ENCODE measurements at places on chromosomes 5 and 9. TPM values are rescaled to one million over a fixed set of nuclear protein-coding genes. Genes with fewer than 3 reads are reported as not detected.

The TMEFF1 gene
- total RNA-seq: 46.6 TPM

The PDE6A gene
- total RNA-seq: not detected

The HSD17B3 gene
- total RNA-seq: not detected

The RUSC2 gene
- 56.3 TPM for total RNA-seq

The ALDH1A1 gene
- 20.8 TPM for total RNA-seq

The PSMD5 gene
- total RNA-seq: 37.8 TPM

The PCDHGA10 gene
- 15.2 TPM for total RNA-seq

The TMC1 gene
- 0.46 TPM for total RNA-seq

The PAIP2 gene
- total RNA-seq: 135 TPM

The OTP gene
- total RNA-seq: 3.2 TPM

The IFNA21 gene
- not detected for total RNA-seq

The S1PR3 gene
- total RNA-seq: 8.3 TPM

The NFIB gene
- total RNA-seq: 67.6 TPM

The SYNPO gene
- 6.0 TPM for total RNA-seq

The SLC24A2 gene
- total RNA-seq: 11.5 TPM

The NIM1K gene
- 12.7 TPM for total RNA-seq

The MYOT gene
- 1.8 TPM for total RNA-seq

The PCDHA6 gene
- 26.3 TPM for total RNA-seq

The ACOT12 gene
- total RNA-seq: 5.1 TPM

The PLPP7 gene
- 9.2 TPM for total RNA-seq

Data from diencephalon (tissue), 1 donor.